ENCODE measurements at places on chromosomes 2 and 18. TPM values are rescaled to one million over a fixed set of nuclear protein-coding genes. Genes with fewer than 3 reads are reported as not detected.

DNA sequence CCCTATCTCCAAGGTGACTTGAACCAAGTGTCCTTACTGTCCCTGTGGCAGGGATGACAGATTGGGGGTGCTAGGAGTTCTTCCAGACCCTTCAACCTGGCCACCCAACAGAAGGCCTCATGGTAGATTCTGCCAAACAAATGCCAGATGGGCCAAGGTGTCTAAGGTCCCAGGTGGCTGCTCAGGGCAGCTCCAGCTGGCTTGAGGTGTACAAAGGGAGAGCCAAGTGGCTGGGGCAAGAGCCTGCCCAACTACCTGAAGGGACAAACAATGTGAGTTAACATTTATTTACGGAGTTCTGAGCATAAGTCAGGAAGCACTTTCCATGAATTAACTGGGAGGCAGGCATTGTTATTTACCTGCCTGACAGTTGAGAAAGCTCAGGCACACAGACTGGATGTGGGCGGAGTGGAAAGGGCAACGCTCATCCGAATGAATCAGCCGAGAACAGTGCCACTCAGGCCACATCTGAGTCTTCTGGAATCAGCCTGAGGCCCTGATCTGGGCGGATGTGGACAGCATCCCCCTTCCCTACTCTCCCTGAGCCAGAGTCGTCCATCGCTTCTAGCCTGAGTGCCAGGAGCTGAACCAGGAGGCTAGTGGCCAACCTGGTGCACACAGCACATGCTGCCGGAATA lies 4.4 kb upstream of the KCNIP3 start:
- DNase-seq = no peak

GRCh38 chr2:232463701-232464543 lies 8.0 kb downstream of the ALPI start:
- no peak for DNase-seq

DNA sequence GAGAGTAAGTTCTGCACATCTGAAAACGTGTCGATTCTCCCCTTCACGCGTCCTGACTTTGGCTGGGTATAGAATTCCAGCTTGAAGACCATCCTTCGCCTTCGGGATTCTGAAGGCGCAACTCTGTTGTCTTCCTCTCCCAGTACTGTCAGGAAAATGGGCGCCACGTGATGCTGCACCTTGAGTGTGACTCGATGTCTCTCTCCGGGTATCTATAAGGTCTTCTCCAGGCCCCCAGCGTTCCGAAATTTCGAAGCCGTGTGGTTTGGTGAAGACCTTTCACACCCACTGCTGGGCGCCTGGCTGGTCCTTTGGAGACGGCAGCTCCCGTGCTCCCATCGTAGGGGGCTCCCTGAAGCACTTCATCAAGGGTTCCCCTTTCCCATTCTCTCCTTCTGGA lies 203.7 kb downstream of the HDAC4 start:
- no peak for DNase-seq

DNA sequence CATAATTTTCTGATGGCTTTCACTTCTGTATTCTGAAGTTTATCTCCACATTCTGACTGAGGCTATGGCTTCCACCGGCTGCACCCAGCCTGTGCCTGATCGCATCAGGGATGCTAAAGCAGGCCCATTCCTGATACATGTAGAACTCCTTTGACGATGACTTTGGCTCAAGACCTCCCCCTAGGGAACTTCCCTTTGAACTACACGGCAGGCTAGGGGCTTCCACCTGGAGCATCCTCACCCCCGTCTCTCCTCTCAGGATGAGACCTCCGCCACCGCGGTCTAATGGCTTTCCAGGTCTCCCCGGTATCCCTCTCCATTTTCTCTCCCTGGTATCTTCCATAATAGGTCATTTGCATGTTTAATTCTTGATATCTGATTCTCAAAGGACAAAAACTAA lies 214.9 kb upstream of the CHST9 start:
- DNase-seq = no peak

RTP5 gene
- total RNA-seq = not detected

GRCh38 chr18:65968239-65969004 lies 217.6 kb downstream of the CDH7 start:
- no peak for DNase-seq

Measured in activated CD4-positive, alpha-beta memory T cell treated with anti-CD3 and anti-CD28 coated beads, Interleukin-2, amount 10 ng/mL, durations not matched to agents 7 days and 5 days (primary cell).